SK-MEL-5 (cell line): ENCODE measurements at places on chromosomes 16 and 17. TPM values are rescaled to one million over a fixed set of nuclear protein-coding genes. Genes with fewer than 3 reads are reported as not detected.

- no peak for DNase-seq
Observed at GRCh38 chr16:54993106-54993895, 62.6 kb downstream of the IRX5 start.

DNA sequence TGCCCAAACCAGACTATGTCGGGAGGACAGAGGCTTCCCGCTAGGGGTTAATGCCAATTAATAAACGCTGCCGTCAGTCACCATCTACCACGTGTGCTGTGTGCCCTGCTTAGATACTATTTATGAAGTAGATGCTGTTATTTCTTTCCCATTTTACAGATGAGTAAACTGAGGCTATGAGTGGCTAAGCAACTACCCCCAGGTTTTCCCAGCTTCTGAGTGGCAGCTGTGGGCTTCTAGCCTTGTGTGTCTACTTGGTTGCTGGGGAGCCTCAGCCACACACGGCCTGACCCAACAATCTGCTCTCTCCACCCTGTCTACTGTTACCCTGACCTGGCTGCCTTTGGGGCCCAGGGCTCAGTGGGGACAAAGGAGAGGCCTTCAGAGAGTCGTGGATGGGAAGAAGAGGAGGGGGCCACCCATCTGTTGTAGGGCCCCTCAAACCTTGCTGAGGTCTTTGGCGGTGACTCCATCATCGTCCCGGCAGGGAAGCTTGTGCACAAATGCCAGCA is 7.1 kb downstream of the GIT1 start:
- no peak for DNase-seq

- DNase-seq, result no peak
Observed at GRCh38 chr16:88495268-88495772, 42.2 kb downstream of the ZFPM1 start.

DNA sequence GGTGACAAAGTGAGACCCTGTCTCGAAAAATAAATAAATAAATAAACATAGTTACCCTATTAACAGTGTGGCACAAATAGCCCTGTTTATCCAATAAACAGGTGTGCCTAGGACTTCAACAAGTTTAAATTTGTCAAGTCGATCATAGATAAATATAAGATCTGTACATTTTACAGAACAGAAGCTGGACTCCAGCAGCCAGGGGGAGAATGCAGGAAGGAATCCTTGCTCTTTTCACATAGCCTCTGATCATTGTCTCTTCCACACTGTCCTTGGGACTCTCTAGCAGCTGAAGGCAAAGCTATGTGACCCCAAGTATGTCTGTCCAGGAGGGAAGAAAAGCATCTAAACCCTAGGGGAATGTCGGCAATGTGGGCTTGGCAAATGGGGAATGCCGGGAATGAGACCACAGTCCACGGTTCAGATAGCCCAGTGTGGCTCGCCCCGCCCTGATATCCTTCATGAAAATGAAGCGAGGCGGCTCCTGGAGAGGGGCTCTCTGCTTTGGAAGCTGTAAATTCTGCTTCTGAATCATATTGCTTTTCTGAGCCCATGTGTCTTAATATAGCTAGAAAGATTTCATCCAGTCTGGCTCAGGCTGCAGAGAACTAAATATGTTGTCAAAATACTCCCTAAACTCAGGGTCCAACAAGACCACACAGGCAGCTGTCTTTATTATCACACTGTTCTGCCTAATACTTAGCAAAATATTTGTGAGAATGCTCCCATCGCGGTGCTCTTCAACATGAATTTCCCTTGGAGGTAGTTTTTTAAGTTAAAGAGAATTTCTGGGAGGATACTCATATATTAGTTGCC is 24.9 kb upstream of the GRB2 start:
- DNase-seq, result peak; percentile 42

GRCh38 chr16:81482329-81483063 is 37.9 kb downstream of the CMIP start:
- DNase-seq, result no peak

GRCh38 chr16:87822108-87822970 is 47.0 kb downstream of the SLC7A5 start:
- no peak for DNase-seq

- peak; percentile 69 for DNase-seq
Observed at GRCh38 chr17:59558953-59559352, 6.5 kb upstream of the DHX40 start.

GRCh38 chr16:78773706-78774105 is 674.3 kb downstream of the WWOX start:
- no peak for DNase-seq

GRCh38 chr17:18194804-18195203 is 11.2 kb downstream of the ALKBH5 start:
- DNase-seq, result no peak

GRCh38 chr17:57899391-57899790 is 49.5 kb upstream of the MRPS23 start:
- DNase-seq, result no peak

DNA sequence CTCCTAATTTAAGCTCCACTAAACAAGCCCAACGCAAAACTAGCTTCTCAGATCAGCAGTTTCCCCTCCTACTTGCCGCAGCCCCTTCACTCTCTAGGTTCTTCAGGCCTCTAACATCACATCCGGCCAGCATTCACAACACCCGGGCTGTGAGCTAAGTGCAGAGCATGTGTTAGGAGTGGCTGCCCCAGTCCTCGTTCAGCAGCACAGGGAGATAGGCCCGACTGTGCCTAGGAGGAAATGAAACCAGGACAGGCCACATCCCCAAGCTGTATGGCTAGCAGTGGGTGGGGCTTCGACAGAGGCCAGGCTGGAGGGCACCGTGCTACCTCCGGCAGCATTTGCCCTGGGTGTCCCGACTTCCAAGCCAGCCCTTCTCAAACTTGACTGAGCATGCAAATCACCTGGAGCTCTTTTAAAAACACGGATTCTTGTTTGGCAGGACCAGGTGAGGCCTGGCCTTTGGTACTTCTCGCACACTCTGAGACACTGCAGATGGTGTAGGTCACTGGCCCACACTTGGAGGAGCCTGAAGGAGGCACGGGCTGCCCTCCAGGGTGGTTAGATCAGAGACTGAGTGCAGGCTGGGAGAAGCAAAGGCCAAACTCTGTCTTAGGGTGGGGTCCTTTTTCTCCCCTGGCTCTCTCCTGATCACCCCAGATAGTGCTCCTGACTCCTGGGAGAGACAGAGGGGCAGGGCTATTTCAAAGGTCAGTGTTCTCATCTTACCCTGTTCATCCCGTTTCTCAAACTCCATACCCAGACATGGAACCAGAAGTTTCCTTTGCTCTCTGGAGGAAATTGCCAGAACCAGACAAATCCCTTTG is 202.0 kb downstream of the C16orf78 start:
- no peak for DNase-seq

- no peak for DNase-seq
Observed at GRCh38 chr17:28189667-28190066, 129.3 kb upstream of the TMEM97 start.

DNA sequence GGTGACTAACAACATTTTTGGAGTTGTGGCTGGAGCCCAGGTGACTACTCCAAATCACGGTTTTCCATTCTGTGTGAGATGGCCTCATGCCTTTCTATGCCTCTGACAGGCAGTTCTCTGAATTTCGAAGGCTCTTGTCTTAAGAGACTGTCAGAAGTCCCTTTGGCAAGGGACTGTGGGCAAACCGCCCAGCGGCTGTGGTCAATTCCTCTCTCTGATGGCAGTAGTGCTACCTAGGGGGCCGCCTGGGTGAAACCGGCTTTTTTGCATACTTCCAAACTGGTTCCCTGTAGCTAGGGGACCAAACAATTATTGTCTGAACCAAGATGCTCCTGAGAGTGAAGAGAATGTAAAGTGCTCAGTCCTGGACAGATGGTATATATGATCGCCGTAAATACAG is 86.3 kb downstream of the SDR42E1 start:
- DNase-seq, result no peak

GRCh38 chr17:48726916-48727286 is 1.6 kb downstream of the HOXB13 start:
- no peak for DNase-seq

DNA sequence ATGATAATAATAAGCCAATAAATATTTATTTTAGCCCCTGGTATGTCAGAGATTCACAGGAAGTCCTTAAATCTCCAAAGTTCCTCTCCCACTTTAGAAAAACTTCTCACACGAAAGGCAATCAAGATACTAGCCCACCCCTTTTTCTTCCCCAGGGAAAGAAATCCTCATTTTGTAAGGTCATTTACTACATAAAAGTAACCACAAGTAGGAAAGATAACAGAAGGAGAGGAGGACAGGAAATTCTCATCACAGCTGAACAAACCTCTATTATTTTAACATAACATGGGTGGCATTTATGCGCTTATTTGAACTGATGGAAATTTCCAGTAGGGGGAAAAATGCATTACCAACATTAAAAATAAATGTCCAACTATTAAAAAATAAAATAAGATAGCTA is 3.4 kb downstream of the FAM222B start:
- peak; percentile 75 for DNase-seq

DNA sequence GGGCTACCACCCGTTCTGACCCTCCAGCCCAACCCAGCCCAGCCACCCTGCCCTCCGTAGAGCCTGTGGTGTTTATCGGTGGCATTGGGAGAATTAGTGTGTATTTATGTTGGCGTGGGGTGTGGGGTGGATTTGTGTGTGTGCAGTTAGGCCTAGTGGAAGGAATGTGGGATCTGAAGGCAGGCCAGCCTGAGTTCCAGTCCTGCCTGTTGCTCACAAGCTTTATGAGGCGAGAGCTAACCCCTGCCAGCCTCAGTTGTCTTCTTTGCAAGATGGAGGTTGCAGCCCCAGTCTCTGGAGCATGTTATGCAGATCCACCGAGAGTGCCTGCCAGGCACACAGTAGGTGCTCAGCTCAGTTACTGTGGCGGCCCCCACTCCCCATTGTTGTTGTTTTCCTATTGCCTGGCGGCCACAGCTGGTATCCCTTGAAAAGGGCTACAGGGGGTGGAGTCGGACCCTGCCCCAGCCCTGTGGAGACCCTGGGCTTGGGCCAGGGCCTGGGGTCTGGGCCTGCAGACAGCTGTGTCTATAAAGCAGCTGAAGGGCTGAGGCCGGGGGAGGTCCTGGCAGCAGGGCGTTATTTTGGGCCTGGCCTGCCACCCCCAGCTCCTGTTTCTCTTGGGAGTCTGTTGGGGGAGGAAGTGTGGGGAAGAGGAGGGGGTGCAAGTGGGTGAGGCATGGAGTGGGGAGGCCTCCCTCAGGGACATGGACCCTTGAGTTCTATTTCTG is 5.1 kb downstream of the ERBB2 start:
- DNase-seq, result no peak

DNA sequence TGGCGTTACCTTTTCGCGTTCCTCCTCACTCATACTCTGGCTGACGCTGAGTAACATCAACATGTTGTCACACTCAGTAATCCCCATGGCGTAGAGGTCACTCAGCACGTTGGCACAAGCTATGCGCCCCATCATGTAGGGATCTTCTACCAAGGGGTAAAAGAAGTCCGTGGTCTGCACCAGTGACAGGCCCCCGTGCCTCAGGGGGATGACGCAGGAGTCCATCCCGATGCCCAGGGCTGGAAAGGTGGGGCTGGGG is 596 bp downstream of the SEPHS2 start:
- DNase-seq, result no peak

DOC2A gene
- 1.5 and 2.1 TPM in 2 replicates for total RNA-seq

HBM gene
- total RNA-seq, result not detected in 2 replicates

NETO2 gene
- total RNA-seq, result 53.7 and 64.0 TPM in 2 replicates

ZFHX3 gene
- total RNA-seq, result 2.2 and 2.4 TPM in 2 replicates

SSTR5 gene
- not detected in 2 replicates for total RNA-seq

SLC35G6 gene
- not detected in 2 replicates for total RNA-seq

ITGAD gene
- total RNA-seq, result 0.13 TPM in 2 replicates

C16orf54 gene
- total RNA-seq, result not detected in 2 replicates

NUPR1 gene
- 61.5 and 64.9 TPM in 2 replicates for total RNA-seq

RPS15A gene
- 2,031 and 2,396 TPM in 2 replicates for total RNA-seq

SLC43A2 gene
- 2.0 and 3.4 TPM in 2 replicates for total RNA-seq

TMC5 gene
- total RNA-seq, result not detected in 2 replicates
